ENCODE measurements at places on chromosomes 2 and 18. TPM values are rescaled to one million over a fixed set of nuclear protein-coding genes. Genes with fewer than 3 reads are reported as not detected.

The FMNL2 gene
- total RNA-seq, result 26.2 TPM

DNA sequence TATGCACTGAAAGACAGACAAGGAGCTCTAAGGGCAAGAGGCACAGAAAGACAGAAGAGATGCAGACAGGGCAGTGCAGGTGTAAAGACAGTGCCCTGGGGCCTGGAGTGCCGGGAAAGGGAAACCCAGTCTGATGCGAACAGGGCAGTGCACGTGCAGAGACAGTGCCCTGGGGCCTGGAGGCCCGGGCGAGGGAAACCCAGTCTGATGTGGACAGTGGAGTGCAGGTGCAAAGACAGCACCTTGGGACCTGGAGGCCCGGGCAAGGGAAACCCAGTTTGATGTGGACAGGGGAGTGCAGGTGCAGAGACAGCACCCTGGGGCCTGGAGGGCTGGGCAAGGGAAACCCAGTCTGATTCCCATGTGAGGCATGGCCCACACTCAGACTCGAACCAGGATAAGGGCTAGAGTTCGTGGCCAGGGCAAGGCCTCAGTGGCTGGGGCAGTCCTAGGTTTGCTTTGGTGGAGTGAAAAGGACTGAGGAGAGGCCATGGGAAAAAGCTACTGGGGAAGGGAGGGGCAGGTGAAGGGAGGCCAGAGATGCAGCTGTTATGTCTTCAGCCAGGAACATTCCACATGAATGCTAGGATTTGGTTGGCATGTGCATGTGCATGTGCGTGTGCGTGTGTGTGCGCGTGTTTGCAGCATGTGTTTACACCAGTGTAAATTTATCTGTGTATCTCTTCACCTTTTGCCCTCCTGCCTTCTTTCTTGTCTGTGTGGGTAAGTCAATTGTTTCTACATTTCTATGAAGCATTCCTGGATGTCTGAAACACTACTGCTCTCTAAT is 39.1 kb upstream of the DNMT3A start:
- peak; percentile 35 for DNase-seq

DNA sequence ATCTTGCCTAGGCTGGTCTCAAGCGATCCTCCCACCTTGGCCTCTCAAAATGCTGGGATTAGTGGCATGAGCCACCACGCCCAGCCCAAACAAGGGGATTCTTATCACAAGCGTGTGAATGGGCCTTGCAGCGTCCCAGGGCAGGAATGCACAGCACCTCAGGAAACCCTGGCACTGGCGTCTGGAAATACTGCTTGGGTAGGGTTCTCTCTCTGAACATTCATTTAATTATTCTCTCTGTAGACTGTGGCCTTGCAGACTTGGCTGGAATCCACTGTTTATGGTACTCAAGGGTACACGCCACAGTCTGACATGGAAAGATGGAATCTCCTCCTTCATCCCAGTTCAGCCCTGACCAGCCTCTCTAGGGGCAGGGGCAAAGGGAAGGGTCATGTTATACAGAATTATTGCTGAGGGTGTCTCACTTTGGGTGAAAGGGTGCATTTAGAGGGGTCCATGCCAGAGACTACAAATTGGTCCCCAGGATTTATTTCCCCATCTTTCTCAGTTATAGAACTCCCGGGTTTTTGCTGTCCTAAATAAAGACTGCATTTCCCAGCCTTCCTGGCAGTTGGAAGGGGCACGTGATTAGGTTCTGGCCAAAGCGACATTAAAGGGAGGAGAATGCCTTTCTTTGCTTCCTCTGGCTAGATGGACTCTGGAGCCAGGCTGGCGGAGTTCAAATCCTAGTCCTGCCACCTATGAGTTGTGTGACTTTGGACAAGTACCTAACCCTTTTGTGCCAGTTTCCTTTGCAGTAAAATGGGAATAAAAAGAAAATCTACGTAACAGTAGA is 147.2 kb upstream of the HAAO start:
- peak; percentile 63 for DNase-seq

GRCh38 chr2:401019-401679 is 113.3 kb upstream of the ALKAL2 start:
- DNase-seq, result no peak

- DNase-seq, result no peak
These were observed 497 bp downstream of the CHRND start for GRCh38 chr2:232526372-232526941.

GRCh38 chr2:145617906-145618305 is 1098.0 kb upstream of the ZEB2 start:
- DNase-seq, result no peak

DNA sequence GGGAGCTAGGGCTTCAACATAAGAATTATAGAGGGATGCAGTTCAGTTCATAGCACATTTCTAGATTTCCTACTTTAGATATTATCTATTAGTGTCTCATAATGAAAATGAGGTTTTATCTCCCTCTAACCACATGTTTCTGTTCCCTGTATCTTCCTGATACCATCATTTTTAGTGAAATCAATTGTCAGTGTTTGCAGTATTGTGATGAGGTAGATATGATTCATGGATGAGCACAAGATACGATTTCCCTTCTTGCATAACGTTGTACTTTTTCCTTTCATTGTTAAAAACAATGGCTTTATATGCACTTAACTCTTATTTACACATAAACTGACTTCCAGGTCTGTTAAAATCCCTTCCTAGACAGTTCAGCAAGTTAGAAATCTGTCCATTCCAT is 211.4 kb downstream of the ZBTB7C start:
- DNase-seq, result no peak

The DSC2 gene
- total RNA-seq, result 110 TPM

- no peak for DNase-seq
These were observed 191.7 kb upstream of the TWIST2 start for GRCh38 chr2:238655974-238656722.

- DNase-seq, result peak; percentile 2
These were observed 232.6 kb downstream of the NDUFA10 start for GRCh38 chr2:239792405-239793084.

DNA sequence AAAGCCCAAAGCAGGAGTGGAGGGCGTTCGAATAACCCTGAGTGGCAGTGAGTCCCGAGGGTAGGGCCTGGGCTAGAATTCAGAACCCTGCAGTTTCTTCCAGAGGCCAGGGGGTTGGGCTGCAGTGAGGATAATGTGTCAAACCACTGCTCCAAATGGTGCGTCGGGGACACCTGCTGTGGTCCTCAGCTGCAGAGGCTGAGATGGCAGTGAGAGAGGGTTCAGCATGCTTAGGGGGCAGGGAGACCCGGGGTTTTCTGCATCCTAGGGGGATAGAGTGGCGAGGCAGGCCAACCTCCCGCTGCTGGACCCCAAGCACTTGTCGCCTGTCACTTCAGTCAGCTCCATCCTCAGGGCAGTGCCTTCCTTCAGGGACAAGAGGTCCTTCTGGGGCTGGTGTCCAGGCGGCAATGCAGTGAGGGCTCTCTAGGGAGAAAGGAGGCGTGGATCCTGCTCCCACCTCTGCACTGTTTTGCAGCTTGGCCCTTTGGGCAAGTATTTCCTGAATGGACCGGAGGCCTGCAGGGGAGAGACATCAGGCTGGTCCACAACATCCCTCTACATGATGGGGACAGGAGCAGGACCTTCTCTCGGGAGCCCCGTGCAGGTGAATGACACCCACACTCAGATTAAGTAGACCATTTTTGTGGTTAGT is 8.4 kb upstream of the NTSR2 start:
- DNase-seq, result no peak

- DNase-seq, result no peak
These were observed 133.0 kb downstream of the COL6A3 start for GRCh38 chr2:237280939-237281338.

DNA sequence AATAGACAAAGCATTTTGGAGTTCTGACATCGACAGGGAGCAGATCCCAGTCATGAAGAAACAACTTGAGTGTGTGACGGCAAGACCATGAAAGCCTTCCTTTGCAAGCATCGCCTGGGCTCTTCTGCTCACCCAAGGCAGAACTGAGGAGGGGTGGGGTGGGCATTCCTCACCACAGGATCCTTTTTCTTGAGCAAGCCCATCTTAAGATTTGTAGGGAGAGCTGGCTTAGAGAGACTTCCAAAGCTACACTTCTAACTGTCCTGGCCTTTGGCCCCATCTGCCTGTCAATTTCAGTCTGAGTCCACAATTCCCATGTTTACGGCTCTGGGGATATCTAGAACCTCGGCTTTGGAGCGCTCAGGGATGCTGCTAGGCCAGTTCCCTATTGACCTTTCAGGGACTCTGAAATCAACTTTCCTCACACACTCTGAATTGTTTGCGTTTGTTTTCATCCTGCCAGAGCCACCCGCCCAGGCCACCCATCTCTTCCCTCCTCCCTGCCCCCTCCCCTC is 3.7 kb downstream of the KLHL14 start:
- DNase-seq, result no peak

GRCh38 chr2:99085421-99085820 is 56.1 kb upstream of the C2orf15 start:
- DNase-seq, result no peak

- no peak for DNase-seq
These were observed 257.7 kb upstream of the AGAP1 start for GRCh38 chr2:235235977-235236767.

The NEU2 gene
- total RNA-seq, result not detected

The TRIM43 gene
- total RNA-seq, result not detected

The ECEL1 gene
- total RNA-seq, result not detected

DNA sequence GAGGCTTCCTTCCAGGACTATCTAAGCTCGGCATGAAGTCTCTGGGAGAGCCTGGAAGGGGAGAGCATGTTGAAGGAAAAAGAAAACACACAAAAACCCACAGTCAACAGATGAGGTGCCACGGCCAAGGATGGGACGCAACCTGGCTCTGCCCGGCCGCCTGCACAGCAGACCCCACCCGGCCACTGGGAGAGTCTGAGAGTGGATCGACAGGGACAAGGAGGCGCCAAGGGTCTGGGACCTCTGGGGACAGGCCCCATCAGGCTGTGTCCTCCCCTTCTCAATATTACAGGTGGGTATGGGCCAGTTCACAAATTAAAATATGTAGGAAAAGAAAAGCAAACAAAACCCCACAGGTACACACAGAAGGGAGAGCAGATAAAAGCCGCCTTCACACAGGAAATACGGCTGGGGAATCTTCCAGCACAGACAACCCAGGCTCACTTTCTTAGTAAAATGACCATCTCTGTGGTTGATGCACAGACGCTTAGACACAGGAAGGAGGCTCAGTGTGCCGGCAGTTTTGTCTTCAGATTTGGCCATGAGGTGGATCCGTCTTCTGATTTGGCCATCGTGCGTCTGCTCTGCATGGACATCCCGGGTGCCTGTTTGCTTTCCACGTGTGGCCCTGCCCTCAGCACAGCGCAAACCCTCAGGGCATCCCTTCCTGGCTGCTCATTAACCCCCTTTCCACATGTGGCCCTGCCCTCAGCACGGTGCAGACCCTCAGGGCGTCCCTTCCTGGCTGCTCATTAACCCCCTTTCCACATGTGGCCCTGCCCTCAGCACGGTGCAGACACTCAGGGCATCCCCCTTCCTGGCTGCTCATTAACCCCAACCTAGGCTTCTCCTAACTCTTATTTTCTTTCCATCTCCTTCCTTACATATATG is 138.4 kb downstream of the EIPR1 start:
- DNase-seq, result no peak

DNA sequence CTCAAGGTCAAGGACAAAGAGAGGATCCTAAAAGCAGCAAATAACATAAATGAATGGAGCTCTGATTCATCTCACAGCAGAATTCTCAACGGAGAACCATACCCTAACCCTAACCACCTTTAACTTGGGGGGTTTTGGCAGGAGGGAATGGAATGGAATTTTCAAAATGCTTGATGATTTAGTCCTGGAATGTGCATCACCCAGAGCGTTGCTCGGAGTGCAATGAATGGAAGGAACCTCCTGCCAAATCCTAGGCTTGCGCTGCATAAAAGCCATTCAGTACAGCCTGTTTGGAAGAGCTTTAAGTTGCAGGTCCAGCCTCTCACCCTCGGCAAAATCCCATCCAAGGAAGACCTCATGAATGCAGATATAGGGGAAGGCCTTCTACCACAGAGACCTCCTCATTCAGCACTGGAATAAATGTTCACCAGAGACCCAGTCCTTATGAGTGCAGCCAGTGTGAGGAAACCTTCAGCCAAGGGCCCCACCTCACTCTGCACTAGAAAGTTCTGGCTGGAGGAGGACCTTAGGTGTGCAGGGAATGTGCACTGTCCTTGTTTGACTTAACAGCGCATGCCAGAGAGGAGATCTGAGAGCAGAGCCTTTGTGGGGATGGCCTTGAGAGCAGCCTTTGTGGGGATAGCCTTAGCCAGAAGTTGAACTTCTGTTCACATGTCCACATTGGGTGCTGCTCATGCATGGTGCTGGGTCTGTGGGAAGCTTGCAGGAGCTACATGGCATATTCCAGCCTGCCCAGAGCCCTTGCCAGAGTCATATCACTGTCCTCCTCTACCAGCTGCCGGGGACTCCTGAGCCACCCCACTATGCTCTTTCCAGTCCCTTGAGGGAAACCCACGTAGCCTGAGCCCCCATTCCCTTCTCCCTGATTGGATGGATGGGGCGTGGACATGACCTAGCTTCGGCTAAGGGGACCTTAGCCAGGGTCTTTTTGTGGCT is 30.5 kb downstream of the ASB1 start:
- DNase-seq, result no peak

GRCh38 chr2:54074606-54075341 is 40.6 kb upstream of the ACYP2 start:
- DNase-seq, result no peak

- no peak for DNase-seq
These were observed 315.3 kb downstream of the CYP26B1 start for GRCh38 chr2:71832388-71832787.

DNA sequence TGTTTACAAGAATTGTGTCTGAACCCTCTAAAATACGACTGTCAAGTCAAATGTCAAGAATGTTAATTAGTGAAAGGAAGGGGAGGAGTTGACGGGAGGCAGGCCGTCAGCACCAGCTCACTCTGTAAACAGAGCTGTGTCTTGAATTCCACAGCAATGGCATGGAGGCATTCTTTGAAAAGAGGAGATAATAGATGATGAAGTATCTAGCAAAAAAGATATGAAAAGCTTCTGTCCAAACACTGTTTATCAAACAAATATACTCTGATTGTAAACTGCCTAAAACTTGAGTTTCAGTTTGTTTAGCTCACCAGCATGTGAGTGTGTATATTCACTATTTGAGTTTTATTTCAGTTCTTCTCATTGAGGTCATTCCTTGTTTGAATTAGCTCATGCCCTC is 94.7 kb upstream of the CDC42EP3 start:
- DNase-seq, result no peak

- no peak for DNase-seq
These were observed 148.3 kb downstream of the MBD2 start for GRCh38 chr18:54076166-54076565.

- DNase-seq, result no peak
These were observed 83.7 kb downstream of the DSEL start for GRCh38 chr18:67432806-67433205.

The C2orf78 gene
- total RNA-seq, result not detected

The LRATD1 gene
- 87.6 TPM for total RNA-seq
